ENCODE measurements at places on chromosomes 4 and X.
A peak's percentile ranks its signal among the peaks of the same experiment; 100 is the strongest.

DNA sequence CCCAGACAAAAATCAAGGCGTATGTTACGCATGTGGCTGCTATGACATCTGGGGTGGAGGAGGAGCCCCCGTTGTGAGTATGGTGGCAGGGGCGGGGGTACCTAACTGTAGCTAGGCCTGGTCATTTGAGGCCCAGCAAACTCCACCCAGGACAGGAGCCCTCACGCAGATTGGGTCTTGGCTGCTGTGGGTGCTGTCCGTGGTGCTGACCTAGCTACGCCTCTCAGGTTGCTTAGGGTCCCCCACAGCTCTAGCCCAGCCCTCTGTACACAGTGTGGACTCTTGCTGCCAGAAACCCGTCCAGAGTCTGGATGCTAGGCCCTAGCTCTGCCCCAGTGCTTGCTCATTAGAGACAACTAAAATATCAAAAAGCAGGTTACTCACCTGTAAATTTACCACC, 146.7 kb upstream of the PSAPL1 start:
- DNase-seq: peak; percentile 2

GRCh38 chr4:52946855-52947254, 84.7 kb downstream of the RASL11B start:
- DNase-seq: no peak

DNA sequence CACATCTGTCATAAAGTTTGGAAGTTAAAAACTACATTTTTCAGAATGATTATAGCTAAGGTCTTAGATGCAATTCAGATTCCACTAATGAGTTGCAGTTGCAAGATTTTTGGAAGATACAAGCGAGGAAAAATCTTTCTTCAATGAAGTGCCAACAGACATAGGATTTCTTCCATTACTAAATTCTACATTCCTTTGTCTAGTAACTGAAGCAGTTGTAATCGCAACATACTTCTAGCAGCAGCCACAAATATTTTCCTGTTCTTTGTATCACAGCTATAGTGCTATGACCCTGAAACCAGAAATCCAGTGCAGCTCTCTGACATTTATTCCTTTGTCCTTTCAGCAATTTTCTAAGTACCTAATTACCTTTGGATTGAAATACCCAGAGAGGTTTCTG, 225.2 kb upstream of the SLIT2 start:
- DNase-seq: no peak

- DNase-seq: no peak
These were observed 108.3 kb upstream of the KLHL4 start for GRCh38 chrX:87409113-87409841.

GRCh38 chr4:181959121-181959520, 284.1 kb upstream of the TENM3 start:
- DNase-seq: no peak

- no peak for DNase-seq
These were observed 418.0 kb upstream of the PITX2 start for GRCh38 chr4:111040904-111041303.

DNA sequence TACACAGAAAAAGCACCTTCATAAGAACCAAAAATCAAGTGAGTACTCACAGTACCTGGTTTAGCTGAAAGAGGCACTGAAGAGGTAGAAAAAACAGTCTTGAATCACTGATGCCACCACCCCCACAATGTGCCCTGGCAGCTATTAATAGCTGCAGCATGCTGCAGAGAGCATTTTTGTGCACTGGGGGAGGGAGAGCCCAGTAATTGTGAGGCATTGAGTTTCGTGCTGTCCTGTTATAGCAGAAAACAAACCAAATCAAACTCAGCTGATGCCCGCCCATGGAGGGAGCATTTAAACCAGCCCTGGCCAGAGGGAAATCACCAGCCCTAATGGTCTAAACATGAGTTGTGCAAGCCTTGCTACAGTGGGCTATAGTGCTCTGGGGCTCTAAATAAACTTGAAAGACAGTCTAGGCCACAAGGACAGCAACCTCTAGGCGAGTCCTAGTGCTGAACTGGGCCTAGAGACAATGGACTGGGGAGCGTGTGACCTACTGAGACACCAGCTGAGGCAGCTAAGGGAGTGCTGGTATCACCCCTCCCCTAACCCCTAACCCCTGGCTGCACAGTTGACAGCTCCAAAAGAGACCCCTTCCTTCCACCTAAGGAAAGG, 106.3 kb upstream of the TMLHE start:
- no peak for DNase-seq

DNA sequence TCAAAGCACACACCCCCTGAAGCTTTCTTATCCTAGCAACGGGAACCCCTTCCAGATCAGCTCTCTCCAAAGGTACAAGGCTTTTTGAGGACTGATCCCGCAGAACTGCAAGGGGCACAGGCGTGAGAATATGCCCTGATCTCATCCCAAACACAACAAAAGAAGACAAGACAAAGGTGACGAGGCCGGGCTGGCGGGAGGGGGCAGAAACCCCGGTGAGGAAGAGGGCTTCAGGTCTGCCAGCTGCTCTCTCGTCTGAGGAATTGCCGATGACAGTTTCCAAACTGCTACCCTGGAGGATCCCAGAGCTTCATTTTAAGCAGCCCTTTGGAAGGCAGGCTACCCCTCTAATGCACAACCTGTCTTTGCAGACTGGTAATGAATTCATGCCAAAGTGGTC, 3.4 kb downstream of the HCFC1 start:
- DNase-seq: no peak

GRCh38 chr4:166625018-166625637, 609.2 kb downstream of the SPOCK3 start:
- DNase-seq: no peak

GRCh38 chrX:6770936-6771335, 236.0 kb upstream of the VCX3A start:
- no peak for DNase-seq

- no peak for DNase-seq
These were observed 850.5 kb downstream of the CCSER1 start for GRCh38 chr4:90977726-90978125.

DNA sequence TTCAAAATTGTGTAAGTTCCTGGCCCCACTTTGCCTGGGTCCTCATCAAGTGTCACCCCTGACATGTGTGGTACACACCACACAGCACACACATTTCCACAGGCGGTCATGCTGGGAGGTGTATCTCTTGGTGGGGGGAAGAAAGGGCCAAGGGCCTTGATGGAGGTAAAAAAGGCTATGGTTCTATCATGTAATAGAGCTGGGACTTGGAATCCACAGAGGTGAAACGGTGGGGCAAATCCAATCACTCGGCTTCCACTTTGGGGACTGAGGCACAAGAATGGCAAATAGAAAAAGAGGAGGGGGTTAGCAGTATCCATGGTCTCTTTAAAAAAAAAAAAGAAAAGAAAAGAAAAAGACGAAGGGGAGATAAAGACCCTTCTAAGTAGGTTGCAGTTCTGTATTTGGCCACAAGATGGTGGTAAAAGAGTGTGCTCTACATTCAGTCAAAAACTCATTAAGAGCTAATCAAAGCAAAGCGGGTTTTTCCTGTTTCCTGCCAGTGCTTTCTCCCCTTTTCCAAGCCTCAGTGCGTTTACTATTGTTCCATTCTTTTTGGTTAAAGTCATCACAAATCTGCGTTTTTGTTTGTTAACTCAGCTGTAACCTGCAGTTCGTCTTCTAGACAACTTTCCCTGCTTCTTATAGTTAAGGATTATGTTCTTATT, 37.0 kb upstream of the ATP6AP2 start:
- peak; percentile 71 for DNase-seq

DNA sequence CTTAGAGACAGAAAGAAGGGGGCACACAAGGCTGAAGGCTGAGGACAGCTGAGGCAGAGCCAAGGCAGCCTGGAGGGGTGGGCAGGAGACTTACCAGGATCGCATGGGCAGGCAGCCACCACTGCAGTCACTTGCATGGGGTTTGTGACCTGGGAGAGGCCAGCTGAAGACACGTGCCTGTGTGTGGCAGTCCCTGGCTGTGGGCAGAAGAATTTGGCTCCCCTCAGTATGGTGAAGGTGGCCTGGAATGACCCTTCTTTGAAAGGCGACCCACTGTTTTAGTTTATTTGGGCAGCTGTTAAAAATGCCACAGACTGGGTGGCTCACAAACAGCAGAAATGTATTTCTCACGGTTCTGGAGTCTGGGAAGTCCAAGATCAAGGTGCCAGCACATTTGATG, 22.1 kb upstream of the SLC34A2 start:
- DNase-seq: no peak

GRCh38 chrX:19190902-19191301, 68.6 kb upstream of the ADGRG2 start:
- no peak for DNase-seq
